ENCODE measurements at places on chromosomes 16 and 17.

DNA sequence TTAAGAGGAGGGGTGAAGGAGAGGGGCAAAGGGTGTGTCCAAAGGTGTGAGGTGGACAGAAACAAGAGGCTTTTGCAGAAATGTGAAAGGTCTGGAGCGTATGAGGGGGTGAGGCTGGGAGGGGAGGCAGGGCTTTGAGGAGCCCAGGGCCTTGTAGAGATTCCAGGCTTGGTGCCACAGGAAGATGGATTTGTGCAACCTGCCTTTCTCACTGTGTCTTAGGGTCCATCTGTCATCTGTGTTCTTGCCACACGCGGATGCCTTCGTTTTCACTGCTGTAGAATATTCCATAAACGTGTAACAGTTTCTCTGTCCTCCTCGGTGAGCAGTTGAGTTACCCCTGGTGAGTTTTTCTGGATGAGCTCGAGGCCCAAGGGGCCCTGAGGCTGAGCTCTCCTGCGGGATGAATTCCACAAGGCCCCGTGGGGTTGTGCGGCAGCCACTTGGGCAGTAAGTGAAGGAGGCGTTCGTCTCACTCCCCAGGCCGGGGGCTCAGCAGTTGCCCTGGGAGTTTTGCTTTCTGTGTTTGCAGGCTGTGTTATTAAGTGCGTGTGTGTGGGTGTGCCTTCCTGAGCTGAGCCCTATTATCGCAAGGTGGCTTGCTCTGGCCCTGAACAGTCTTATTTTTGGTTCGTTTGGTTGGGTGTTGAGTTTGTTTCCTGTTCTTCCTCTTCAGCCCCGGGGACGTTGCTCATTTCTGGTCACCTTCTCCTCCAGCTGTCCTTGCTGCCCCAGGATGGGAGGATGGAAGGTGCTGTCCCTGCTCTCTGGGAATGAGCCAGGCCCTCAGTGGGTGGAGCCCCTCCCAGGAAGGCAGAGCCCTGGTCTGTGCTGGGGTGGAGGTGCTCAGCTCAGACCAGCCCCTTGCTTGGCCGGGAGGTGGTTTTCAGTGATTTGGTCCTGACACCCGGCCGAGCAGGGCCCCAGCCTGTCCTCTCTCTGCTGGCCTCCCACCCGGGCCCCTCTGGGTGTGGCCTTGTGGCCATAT lies 28.4 kb downstream of the BAIAP2 start:
- DNase-seq = no peak

DNA sequence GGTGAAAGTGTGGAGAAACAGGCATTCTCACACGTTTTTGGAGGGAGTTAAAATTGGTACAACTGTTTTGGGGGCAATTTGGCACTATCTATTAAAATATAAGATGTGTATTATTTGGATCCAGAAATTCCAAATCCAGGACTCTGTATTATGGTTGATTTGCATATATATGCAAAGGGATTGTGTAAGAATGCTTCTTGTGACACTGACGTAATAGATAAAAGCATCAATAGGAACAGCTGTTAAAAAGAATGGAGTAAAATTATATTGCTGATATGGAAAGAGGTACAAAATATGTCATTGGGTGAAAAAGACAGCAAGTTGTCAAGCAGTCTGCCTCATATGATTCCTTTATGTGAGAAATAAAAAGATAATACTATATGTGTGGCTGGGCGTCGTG lies 17.3 kb downstream of the FA2H start:
- DNase-seq = no peak

DNA sequence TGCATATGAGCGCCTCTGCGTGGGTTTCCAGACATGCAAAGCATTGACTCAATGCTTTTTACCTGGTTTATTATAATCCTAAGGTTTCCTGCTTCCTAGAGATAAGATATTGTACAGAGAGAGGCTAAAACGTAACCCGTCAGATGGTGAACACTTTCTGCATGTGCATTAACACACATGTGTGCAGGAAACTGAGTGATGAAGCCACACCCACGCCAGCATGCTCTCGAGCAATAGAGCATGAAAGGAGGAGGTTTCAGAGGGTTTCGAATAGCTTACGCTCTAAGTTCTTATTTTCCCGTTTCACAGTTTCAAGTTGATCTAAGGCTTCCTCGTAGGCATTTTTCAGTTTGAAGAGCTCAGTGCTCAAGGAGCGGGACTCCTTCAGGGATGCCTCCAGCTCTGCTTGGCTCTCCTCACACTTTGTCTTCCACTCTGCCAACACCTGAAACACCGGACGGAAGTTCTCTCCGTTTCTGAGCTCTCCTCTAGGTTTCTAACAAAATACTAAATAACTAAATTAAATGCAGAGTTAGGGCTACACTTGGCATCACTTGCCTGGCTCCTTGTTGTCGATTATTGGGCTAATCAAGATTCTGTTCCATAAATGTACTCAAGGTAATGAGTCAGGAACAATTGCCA lies 23.2 kb downstream of the MYH3 start:
- peak; percentile 57 for DNase-seq

DNA sequence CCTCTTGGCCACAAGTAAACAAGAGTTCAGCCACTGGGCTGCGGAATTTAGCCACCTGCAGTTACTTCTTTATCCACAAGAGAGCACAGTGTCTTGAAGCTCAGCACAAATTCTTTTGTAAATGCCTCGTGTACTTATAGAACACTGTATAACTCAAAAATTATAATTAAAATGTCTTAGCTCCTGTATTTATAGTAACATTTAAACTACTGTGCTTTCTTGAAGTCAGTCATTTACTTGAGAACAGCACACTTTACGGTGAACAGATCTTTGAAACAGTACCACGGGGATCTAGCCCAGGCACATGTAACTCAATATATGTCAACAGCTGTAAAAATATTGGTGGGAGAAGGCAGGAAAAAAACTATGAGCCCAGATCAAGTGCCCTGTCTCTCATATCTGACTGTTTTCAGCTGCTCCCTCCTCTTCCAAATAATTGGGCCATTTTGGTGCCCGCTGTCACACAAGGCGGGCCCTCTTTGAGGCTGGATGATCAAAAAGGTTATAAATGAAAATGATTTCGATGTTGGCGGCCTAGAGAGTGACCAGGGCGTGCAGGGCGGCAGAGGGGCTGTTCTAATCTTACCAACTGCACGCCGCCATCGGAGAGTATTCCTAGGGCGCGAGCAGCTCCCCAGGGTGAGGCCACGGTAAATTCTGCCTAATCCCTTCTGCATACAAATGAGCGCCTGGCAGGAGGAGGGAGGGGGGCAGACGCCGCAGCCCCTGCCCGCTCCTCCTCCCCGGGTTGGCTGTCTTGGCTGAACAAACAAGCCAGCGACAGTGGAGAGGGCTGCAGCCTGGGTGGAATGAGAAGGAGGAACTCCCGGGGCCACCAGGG lies 183.2 kb downstream of the C16orf78 start:
- DNase-seq = no peak
